ENCODE measurements at places on chromosomes 12 and 14. TPM values are rescaled to one million over a fixed set of nuclear protein-coding genes. Genes with fewer than 3 reads are reported as not detected.

DNA sequence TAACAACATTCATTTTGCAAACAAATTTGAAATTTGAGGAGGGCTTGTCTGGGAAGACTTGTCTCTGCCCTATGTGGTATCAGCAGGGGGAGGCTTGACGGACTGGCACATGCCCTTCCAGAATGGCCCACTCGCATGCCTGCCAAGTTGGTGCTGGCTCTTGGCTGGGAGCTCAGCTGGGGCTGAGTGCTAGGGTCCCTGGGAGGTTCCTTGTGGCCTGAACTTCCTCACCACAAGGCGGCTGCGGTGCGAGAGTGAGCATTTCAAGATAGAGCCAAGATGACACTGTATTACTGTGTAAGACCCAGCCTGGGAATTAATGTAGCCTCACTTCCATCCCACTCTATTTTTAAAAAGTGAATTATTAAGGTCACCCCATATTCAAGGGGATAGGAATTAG, 271.6 kb upstream of the PLEKHG7 start:
- no peak for DNase-seq

DNA sequence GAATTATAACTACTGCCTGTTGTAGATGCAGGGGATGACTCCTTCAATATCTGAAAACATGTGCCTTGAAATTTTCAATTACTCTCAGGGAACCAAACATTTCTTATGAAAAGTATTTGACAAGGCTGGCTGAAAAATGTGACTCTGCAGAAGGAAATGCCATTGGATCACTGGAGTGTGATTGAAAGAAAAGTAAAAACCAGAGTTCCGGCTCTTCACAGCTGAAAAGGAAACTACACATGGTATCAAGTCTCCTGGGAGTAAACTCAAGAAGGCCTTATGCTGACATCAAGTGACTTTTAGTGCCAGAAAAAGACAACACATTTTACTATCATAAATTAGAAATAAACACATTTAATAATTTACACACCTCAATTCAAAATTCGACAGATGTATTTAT, 693.0 kb downstream of the LRFN5 start:
- no peak for DNase-seq

- no peak for DNase-seq
Measured at GRCh38 chr12:45243963-45244362, 28.1 kb downstream of the ANO6 start.

- no peak for DNase-seq
Measured at GRCh38 chr12:71439362-71439612, 311 bp upstream of the LGR5 start.

DNA sequence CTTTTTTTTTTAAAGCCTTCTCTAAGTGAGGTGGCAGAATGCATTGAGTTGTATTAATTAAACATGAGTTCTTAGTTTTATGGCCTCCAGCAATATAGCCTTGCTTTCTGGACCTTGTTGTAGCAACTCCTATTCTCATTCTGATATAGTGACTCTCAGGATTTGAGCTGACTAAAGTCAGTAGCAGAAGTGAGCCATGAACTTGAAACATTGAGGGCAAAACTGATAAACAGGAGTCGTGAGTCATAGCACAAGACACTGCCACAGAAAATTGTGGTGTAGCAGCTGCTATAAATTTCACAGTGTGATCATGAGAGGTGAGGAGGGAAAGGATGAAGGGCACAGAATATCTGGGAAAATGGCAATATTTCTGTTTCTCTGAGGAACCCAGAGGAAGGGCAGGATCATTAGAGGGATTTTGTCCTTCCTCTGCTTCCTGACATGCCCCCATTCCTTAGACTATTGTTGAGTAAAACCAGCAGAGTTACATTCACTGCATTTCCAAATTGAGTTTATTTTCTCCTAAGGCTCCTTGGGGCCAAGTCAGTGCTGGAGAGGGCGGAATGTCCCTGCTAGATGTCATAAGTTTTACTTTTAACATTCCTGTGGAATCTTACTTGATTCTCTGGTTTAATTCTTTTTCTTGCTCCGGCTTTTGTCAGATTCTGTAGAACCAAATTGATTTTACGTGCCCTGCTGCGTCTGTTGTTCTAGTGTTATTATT, 7.5 kb downstream of the KLRG1 start:
- no peak for DNase-seq

DNA sequence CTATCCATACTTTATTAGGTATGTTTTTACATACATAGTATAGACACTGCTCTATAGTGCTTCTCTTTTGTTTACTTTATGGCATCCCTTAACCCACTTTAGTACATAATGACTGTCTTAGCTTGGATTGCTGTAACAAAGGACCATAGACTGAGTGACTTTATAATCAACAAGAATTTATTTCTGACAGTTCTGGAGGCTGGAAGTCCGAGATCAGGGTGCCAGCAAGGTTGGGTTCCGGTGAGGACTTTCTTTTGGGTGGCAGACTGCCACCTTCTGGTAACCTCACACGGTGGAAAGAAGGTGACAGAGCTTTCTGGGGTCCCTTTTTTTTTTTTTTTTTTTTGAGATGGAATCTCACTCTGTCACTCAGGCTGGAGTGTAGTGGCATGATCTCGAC, 48.6 kb upstream of the PPM1H start:
- no peak for DNase-seq

DNA sequence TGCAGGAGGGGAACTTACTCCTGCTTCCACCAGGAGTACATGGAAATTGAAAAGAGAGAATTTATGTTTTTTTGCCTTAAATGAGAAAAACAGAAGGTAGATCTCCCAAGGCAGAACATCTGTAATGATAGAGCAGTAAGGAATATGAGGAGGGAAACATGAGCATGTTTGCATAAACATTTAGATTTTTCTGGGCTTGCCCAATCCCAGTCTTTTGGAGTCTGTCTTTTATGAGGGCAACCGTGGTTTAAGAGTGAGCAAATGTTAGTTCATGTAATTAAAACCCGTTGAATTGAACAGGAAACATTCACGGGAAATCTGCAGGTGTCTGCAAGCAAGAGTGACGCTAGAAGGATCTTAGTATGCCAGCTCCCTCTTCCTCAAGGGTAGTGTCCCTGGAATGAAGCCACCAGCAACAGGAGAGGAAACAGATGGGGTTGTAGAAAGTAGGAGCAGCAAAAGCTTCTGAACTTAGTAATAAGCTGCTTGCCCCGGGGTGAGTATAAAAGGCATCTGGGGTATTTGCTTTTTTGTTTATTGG, 79.3 kb downstream of the ARF6 start:
- no peak for DNase-seq

GRCh38 chr14:63986789-63987533, 134.2 kb downstream of the SYNE2 start:
- no peak for DNase-seq

DNA sequence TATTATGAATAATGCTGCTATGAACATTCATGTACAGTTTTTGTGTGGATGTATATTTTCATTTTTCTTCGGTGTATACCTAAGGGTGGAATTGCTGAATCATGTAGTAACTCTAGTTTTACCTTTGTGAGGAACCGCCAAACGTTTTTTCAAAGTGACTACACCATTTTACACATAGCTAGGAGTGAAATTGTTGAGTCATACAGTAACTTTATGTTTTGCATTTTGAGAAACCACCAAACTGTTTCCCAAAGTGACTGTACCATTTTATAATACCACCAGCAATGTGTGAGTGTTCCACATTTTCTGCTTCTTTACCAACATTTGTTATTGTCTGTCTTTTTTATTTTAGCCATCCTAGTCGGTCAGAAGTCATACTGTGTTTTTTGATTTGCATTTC, 3.1 kb upstream of the TPH2 start:
- no peak for DNase-seq

FSCB gene
- total RNA-seq, result not detected

WNT5B gene
- total RNA-seq, result 11.3 TPM

All from type B pancreatic cell (in vitro differentiated cells).